ENCODE measurements at places on chromosomes 12 and 14.

GRCh38 chr12:2794191-2794735 lies 507 bp upstream of the FKBP4 start:
- no peak for DNase-seq

GRCh38 chr12:16095531-16096110 lies 181.9 kb downstream of the SLC15A5 start:
- no peak for DNase-seq

- DNase-seq: peak; percentile 72
Measured at GRCh38 chr12:114812858-114813761, 129.1 kb upstream of the TBX3 start.

DNA sequence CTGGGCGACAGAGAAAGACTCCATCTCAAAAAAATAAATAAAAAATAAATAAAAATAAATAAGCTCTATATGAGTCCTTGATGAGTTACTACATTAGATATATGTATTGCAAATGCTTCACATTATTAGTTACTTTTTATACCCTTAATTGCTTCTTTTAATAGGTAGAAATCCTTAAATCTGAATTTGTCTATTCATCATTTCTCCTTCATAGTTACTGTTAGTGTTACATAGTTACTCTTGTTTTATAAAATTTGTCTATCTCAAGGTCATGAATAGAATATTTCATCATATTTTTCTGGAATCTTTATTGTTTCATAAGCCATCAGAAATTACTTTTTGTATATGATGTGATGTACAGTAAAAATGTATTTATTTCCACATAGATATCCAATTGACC lies 1624.8 kb upstream of the FLRT2 start:
- DNase-seq: no peak

Data from AG08396 (cell line).